ENCODE measurements at places on chromosomes 16 and 17.

DNA sequence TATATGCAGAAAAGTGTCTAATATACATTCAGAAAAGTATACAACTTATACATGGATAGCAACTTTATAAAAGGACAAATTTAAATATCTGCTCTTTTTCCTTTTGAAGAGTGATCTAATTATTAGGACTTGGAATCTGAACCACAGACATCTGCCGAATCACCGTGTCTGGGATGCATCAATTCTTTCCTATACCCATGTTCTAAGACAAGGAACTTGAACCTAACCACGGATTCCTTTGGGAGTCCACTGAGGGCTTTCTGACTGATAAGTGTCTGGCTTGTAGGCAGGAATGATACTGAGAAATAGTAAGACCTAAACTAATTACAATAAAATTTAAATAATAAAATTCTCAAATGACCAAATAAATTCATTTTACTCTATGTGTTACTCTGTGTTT is 54.2 kb downstream of the NDEL1 start:
- no peaks in the 10 kb centered on the region for H3K4me1 ChIP-seq
- H3K27ac ChIP-seq: no peak overlapping the region
- H3K27me3 ChIP-seq: no peaks in the 10 kb centered on the region
- no peak overlapping the region for H3K4me3 ChIP-seq
- DNase-seq: no peak

GRCh38 chr16:57091200-57091974 is 996 bp upstream of the CPNE2 start:
- no peak overlapping the region for H3K27ac ChIP-seq
- no peaks in the 10 kb centered on the region for H3K36me3 ChIP-seq
- no peak for DNase-seq
- peaks cover 2% of the 10 kb centered on the region for H3K4me1 ChIP-seq
- peaks cover 37% of the 10 kb centered on the region for H3K27me3 ChIP-seq
- H3K4me3 ChIP-seq: peak overlapping the region; percentile 78

- no peaks in the 10 kb centered on the region for H3K27me3 ChIP-seq
- no peak overlapping the region for H3K4me3 ChIP-seq
- no peak for DNase-seq
- H3K36me3 ChIP-seq: no peaks in the 10 kb centered on the region
- H3K4me1 ChIP-seq: no peaks in the 10 kb centered on the region
Measured at GRCh38 chr16:9503251-9503984, 412.0 kb downstream of the HAPSTR1 start.

DNA sequence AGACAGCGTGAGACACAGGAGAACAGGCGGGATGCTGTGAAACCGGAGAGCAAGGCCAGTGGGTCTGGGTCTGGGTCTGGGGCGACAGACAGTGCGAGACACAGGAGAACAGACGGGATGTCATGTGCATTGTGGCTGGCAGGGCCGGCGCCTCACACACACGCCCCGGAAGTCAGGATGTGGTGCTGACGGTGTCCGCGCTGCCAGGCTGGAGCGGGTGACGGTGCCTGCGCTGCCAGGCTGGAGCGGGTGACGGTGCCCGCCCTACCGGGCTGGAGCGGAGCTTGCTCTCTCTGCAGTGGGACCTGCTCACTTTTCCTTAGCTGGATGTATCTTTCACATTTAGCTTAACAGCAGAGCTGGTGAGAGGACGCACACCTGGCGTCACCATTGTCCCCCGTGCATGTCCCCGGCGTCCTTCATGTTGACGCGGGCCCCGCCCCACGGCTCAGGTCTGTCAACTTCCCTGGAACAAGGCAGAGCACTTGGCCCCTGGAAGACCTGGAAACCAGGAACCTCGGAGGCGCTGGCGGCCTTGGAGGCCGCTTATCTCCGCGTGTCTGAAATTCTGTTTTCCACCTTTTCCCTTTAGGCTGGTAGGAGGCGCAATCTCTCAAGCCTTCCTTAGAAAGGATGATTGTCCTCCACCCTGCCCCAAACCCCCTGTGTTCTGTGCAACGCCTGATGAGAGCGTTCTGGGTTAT is 43.0 kb upstream of the ZNF750 start:
- H3K4me1 ChIP-seq: peaks cover 61% of the 10 kb centered on the region
- peaks cover 34% of the 10 kb centered on the region for H3K36me3 ChIP-seq
- no peaks in the 10 kb centered on the region for H3K27me3 ChIP-seq
- H3K4me3 ChIP-seq: peak overlapping the region; percentile 80
- peak; percentile 68 for DNase-seq

DNA sequence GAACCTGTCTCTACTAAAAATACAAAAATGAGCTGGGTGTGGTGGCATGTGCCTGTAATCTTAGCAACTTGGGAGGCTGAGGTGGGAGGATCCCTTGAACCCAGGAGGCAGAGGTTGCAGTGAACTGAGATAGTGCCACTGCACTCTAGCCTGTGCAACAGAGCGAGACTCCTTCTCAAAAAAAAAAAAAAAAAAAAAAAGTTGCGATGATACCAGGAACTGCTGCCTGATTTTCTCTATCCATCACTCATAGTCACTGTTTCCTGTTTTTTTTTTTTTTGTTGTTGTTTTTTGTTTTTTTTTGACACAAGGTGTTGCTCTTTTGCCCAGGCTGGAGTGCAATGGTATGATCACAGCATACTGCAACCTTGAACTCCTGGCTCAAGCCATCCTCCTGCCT is 59.2 kb downstream of the ABCC1 start:
- DNase-seq: no peak
- H3K27ac ChIP-seq: no peak overlapping the region
- no peak overlapping the region for H3K4me3 ChIP-seq
